ENCODE measurements at places on chromosomes 2 and 18.

GRCh38 chr2:428591-428990 lies 140.7 kb upstream of the ALKAL2 start:
- no peak for DNase-seq

DNA sequence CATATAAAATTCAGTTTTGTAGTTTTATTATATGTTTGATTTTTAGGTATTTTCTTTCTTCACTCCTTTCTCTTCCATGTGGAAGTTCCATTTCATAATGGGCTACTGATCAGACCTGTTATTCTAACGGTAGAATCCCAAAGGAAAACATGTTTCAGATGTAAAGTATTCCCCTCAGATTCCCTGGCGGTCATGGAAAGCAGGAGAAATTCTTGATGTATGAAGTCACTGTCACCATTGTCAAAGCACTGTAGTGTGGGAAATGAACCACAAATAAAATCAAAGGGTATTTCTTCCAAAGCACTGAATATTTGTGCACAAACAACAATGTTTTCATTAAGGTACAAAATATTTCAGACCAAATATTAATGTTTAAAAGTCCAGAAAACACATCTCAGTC lies 237.3 kb upstream of the KLHL14 start:
- DNase-seq, result no peak

- DNase-seq, result no peak
Observed at GRCh38 chr2:141517852-141518421, 612.9 kb downstream of the LRP1B start.

GRCh38 chr2:163681745-163682144 lies 54.1 kb downstream of the FIGN start:
- no peak for DNase-seq

DNA sequence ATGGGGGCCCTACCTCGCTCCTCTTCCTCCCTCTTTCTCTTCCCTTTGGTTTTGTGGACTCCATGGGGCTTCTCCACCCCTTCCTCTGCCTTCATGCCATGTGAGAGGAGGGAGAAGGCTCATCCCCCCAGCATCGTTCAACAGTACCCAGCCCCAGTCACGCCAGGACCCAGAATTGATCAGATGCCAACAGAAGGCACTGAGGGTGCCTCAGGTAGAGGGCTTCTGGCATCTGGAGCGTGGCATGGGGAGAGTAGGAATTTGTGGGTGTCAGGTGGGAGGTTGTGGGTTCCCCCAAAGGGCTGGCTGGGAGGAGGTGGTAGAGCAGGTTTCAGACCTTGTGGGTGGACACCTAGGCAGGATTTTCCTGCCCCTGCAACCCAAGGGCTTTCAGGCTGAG lies 122.0 kb downstream of the TWIST2 start:
- no peak for DNase-seq

- no peak for DNase-seq
Observed at GRCh38 chr18:63997041-63997440, 27.2 kb downstream of the SERPINB8 start.

DNA sequence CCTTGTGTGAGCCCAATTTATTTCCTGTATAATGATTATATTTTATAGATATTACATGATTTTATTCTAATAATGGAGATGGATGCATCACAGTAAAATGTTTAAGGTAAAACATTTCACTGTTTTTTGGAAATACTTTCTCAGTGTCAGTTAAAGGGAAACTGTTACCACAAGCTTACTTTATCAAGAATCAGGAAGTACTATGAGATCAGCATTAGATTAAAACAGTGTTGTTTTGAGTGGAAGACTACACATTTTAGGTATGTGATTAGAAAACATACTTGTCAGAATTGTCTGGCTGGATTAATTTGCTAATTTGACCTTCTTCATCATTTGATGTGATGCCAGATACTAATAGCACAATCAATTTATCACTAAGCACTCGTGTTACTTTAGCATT lies at the start of gene HRH4:
TSS of gene HRH4 (plus strand) at position 250 of the 400 bp plus-strand sequence. CDS start at position 342, 92 bp downstream.
- no peak for DNase-seq

GRCh38 chr2:42547014-42547413 lies 21.4 kb upstream of the MTA3 start:
- DNase-seq, result no peak

DNA sequence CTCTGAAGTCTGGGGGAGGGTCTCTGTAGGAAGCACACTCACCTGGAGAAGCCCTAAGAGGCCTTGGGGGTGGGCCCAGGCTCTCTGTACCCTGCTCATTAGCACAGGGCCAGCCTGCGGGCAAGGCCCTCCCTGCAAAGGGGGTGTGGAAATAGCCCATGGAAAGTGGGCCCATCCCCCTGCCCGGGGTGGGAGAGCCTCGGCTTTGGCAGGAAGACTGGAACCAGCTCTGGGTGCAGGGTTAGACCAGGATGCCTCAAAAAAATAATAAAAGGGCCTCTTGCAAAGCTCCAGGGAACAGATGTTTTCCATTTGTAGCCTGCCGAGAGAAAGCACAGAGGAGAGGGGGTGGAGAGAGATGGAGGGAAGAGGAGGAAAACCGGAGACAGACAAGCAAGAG lies 98.7 kb downstream of the STPG4 start:
- no peak for DNase-seq

GRCh38 chr2:144515696-144516410 lies 4.1 kb downstream of the ZEB2 start:
- peak; percentile 44 for DNase-seq

- DNase-seq, result no peak
Observed at GRCh38 chr2:165008730-165009315, 53.5 kb upstream of the SLC38A11 start.

DNA sequence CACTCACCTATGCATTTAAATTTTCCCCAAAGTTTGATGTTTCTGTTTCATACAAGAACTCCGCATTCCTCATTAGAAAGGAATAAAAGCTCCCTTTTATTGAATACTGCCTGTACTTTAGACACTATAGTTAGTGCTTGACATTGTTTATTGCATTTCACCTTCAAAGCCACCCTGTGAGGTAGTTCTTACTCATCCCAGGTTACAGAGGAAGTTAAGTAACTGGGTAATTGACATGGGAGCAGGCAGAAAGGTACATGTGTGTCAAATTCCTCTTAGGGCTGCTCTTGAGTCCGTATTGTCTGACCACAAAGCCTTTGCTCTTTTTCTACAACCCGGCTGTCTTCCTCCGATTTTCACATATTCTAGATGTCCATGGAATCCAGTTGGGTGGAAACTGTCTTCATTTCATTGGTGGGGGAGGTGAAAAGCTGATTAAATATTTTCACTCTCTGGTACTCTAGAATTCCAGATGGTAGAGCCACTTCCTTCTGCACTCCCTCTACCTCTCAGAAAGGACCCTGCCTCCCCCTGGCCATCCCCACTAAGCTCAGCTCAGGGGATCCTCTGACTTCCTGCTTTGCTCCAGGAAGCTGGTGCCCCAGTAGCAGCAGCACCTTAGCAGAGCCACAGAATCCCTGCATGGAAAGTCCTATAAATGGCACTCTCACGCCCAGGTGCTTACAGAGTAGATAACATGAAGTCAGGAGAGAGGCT lies 319.2 kb downstream of the LRATD1 start:
- no peak for DNase-seq

DNA sequence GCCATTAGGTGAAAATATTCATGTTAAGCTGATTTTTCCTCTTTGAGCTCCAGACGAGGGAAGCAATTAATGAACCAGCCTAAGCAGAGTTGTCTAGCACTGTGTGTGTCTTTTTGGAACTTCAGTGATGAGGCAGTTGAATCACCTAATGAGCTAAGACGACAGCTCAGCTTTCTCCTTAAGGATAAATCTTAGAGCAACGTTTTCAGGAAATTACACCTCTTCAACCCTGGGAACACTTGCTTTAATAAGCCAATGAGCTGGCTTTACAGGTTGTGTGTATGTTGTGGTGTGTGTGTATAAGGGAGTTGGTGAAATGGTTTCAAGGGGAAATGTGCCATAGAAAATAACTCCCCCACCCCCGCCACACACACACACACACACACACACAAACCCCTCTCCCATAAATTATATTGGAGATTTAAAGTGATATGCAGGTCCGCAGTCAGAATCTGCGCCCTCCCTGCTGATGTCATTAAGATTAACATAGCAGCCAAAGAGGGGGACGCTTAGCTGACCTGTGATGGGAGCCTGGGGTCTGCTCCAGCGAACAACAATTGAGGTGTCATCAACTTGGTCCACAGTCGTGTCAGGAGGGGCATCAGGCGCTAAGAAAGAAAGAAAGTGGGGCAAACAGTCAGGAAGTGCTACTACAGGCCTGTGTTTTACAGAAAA lies 28.1 kb downstream of the FN1 start:
- DNase-seq, result no peak

- no peak for DNase-seq
Observed at GRCh38 chr2:160630801-160631590, 137.4 kb upstream of the RBMS1 start.

DNA sequence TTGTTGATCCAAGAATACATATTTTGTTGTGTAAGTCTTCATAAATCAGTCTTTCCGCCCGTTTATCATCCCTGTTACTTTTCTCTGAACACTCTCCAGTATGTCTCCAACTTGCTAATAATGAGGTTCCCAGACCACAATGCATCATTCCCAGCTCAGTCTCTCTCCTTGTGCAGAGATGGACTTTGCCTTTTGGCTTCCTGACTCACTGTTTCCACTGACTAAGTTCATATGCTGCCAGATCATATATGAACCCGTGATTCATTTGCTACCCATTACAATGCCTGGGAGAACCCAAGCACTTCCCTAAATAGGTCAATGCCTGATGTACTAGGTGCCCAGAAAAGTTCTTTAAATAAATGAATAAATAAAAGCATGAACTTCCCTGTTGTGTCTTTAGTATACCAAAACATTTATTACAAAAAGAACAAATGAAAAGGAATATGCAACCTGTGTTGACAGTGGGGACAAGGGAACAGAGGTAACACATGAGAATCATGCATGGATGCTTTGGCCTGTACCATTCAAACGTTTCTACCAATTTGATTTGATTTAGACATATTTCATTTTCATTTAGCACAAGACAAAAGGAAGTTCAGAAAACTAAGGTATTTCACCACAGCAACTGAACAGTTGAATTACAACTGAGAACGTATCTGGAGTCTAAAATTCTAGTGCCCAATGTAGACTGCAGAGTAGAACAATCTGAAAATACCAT lies 215.4 kb upstream of the HNRNPA3 start:
- DNase-seq, result no peak

DNA sequence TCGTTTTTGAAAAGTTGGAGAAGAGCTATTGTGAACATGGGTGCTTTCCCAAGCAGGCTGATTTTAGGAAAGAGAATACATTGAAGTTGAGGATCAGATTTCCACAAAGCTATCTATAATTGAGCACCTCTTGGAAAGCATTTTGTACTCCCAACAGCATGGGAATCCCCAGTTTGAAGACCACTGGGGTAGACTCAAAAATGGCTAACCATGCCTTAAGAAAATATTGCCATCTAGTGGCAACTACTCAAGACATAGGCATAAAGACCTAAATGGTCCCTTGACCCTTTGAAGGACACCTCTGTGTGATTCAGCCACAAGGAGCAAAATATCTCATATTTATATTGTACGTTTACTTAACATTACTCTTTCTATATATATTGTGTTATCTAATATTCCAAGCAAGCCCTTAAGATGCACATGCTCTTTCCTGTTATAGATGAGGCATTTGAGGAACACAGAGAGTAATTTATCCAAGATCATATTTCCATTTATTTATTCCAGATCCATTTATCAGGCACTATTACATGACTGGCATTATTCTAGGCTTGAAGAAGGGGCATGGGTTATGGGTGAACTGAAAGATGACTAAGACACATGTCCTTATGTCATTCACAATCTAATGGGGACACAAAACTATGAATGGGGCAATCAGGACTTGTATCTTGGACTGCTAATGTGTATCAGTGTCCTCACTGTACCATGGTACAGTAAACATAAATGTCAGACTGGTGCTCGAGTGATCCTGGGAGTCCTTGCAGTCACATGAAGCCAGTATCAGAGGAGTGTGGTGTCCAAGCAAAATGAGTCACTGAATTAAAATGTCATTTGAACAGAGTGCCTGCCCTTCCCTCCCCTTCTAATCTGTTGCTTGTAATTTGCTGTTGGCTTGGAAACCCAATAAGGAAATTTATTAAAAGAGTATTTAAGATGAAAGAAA lies 121.0 kb upstream of the XPO1 start:
- no peak for DNase-seq

GRCh38 chr2:148930046-148930775 lies 55.2 kb downstream of the KIF5C start:
- no peak for DNase-seq

GRCh38 chr2:225037415-225038230 lies 4.6 kb downstream of the DOCK10 start:
- no peak for DNase-seq

DNA sequence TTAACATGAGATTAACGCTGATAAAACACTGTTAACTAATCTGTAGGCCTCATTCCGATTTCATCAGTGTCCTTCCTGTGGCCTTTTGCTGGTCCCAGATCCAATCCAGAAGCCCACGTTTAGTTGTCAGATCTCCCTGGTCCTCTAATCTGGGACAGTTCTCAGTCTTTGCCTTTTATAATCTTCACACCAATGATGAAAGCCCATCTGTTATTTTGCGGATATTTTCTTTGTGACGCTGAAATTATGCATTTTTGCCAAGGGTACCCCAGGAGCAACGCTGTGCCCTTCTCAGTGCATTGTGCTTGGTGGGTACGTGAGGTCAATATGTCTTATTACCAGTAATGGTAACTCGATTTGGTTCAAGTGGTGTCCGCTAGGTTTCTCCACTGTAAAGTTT lies 51.1 kb downstream of the COPS8 start:
- no peak for DNase-seq

DNA sequence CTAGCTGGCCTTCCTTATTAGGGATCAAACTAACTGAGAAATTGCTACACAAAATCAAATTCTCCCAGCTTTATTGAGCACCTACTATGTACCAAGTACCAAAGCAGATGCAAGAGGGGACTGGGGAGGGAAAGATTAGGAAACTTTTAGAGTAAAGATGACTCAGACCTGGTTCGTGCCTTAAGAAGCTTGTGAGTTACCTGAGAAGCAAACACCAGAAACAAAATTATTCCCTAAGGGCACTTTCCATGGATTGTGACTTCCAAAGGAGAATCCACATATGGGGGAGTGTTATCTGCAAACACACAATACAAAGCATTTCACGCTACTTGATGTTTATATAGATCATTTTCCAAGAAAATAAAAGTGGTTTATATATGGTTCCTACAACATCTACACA lies 326.9 kb upstream of the HNRNPA3 start:
- no peak for DNase-seq

- DNase-seq, result no peak
Observed at GRCh38 chr2:71922091-71922490, 225.6 kb downstream of the CYP26B1 start.

DNA sequence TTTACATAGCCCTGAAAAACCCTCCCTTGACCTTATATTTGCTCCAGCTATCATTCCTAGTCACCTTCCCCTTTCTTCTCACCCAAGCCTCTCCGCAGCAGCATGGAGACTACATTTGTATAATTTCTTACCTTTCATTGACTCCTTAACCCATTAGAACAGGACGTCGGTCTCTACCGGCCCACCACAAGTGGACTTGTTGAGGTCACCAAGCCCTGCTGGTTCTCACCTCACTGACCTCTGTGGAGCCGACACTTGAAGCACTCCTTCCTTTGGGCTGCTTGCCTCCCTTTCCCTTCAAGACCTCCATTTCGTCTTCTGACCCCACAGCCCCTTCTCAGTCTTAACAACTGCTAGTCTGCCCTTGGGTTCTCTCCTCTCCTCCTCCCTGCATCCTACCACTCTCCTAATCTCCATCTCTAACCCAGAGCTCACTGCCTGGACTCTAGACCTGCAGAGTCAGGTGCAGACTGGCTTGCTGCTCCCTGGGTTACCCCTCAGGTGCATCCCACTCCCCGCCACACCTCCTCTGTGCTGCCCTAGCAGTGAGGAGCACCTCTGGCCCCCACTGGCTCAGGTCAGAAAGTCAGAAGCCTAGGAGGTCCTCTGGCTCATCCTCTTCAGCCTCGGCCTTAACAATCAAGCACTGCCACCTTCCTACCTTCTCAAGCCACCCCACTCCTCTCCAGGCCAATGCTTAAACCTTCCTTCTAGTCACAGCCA lies 5.3 kb upstream of the SFXN5 start:
- DNase-seq, result no peak

Measured in activated CD8-positive, alpha-beta memory T cell treated with anti-CD3 and anti-CD28 coated beads, Interleukin-2, amount 50 U/mL, for 4 hours (primary cell).